ENCODE measurements at places on chromosomes 7 and 10. TPM values are rescaled to one million over a fixed set of nuclear protein-coding genes. Genes with fewer than 3 reads are reported as not detected.

Gene MOGAT3
- not detected for total RNA-seq

Gene SEC61A2
- total RNA-seq = 13.0 TPM

Gene GFRA1
- 10.9 TPM for total RNA-seq

Gene LEP
- not detected for total RNA-seq

Gene HOXA10
- 7.7 TPM for total RNA-seq

Gene HMX3
- total RNA-seq = not detected

Gene C10orf62
- not detected for total RNA-seq

Gene FAM13C
- 0.08 TPM for total RNA-seq

Gene AKR1C1
- 547 TPM for total RNA-seq

Gene ITGB8
- 1.4 TPM for total RNA-seq

Gene PNLIPRP2
- total RNA-seq = not detected

Gene KIF20B
- total RNA-seq = 11.6 TPM

Gene FERD3L
- total RNA-seq = not detected

Gene RP9
- 36.0 TPM for total RNA-seq

Gene PDK4
- 22.2 TPM for total RNA-seq

Gene PRSS1
- not detected for total RNA-seq

Gene CHAT
- total RNA-seq = not detected

Gene ZNF425
- total RNA-seq = 1.3 TPM

Gene EXOC4
- total RNA-seq = 19.6 TPM

Gene GSDME
- 51.2 TPM for total RNA-seq

Gene CLDN15
- total RNA-seq = 7.3 TPM

All from A549 treated with Mapracorat at 1 μM for 4 hours (cell line).